Globus pallidus (tissue), 1 donor: ENCODE measurements at places on chromosomes 16 and 17.

DNA sequence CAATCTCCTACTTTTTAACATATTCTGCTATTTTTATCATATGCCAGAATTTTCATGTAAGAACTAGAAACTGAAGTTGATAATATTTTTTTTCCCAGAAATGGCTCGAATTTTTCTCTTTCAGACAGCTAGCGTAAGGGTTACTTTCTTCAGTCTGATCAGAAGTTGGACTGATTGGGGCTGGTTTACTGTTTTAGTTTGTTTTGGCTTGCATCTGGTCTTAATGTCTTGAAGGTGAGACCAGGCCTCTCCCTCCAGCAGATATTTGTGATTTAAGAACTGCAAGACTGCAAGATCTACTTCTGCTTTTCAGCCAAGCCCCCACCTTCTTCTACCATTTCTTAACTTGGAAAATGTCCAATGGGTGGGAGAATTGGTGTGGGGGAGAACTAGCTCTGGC lies 266.4 kb downstream of the HAPSTR1 start:
- no peak for DNase-seq

DNA sequence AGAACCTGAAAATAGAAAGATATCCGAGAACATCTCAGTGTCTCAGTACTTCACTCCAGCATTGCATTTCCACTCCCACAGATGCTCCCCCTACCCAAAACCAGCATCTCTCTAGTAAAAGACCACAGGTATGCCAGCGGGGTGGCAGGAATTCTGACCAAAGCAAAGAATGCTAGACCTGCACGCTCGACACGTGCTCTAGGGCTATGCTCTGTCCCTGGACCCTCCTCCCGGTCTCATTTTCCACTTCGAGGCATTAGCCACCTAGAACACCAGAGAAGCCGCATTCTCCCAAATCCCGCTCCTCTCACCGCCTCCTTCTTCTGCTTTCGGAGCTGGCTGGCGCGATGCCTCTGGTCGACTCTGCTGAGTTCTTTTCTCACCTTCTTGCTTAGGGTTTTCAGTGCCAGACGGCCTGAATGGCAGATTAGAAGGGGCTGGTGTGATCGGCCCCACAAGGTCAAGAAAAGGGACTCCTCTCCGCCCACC lies 487 bp downstream of the TSR1 start:
- DNase-seq: no peak

DNA sequence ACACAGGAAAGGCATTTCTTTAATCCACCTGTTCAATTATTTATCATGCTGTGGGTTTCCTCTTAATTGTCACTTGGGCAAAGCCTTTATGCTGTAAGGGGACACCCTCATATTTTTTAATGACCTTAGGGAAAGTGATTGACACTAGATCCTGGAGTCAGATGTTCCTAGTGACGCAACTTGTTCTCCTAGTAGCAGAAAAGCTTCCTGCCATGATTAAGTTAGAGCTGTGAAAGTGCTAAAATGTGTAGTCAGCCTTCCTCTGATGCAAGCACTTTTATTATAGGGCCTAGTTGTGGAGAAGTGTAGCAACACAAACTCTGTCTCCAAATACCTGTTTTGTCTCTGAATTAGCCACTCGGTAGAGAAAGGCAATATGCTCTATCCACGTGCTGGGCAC lies 12.3 kb downstream of the TMEM100 start:
- no peak for DNase-seq

DNA sequence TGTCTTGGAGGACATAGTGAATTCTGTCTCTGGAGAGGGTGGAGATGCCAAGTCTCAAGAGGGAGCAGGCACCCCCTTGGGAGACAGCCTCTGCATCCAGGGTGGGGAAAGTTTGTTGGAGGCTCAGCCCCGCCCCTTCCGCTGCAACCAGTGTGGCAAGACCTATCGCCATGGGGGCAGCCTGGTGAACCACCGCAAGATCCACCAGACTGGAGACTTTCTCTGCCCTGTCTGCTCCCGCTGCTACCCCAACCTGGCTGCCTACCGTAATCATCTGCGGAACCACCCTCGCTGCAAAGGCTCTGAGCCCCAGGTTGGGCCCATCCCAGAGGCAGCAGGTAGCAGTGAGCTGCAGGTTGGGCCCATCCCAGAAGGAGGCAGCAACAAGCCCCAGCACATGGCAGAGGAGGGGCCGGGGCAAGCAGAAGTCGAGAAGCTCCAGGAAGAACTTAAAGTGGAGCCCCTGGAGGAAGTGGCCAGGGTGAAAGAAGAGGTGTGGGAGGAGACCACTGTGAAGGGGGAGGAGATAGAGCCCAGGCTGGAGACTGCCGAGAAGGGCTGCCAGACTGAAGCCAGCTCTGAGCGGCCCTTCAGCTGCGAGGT lies 5.2 kb downstream of the ZNF646 start:
- DNase-seq: no peak

DNA sequence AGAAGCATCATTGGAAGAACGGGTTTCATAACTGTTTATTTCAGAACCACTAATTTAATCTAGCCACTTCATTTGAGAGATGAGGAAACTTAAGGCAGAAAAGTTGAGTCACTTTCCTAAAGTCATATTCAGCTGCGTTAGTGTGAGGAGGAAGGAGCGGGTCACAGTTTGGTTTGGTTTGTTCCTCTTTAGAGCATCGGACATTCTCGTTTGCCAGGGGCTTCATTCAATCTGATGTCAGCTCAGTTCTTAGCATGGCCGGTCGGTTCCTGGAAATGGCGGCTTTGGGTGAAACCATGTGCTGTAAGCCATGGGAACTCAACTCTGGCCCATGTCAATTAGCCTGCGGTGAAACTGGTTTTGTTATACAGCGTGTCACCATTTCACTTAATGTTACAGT lies 186.5 kb downstream of the LGALS9B start:
- DNase-seq: no peak
